Activated CD4-positive, alpha-beta T cell treated with anti-CD3 and anti-CD28 coated beads, Interleukin-2, amount 50 U/mL, for 4 hours (primary cell): ENCODE measurements at places on chromosomes 1 and 21.

GRCh38 chr1:12552951-12553921, 64.8 kb downstream of the DHRS3 start:
- DNase-seq = no peak

GRCh38 chr1:40640314-40641076, 25.0 kb downstream of the RIMS3 start:
- DNase-seq = no peak

- no peak for DNase-seq
Measured at GRCh38 chr1:69499203-69499803, 68.4 kb upstream of the LRRC7 start.

GRCh38 chr1:183180218-183180617, 5.8 kb upstream of the LAMC2 start:
- DNase-seq = no peak

DNA sequence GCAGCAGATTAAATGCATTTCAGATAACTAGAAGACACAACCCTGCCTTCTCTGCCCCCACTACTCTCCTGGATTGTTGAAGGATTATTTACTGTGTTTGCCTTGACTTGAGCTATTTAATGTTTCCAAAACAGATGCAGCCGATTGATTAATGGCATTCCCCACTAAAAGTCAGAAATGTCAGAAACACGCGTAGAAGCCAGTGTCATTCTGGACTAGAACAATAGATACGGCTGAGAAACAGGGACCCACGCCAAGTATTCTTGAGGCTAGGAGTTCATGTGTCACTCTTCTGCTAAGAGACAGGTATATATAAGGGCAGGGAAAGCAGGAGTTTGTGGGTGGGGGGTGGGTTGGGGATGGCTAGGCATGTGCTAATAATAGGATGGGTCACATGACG, 366.7 kb upstream of the PROX1 start:
- no peak for DNase-seq

- DNase-seq = no peak
Measured at GRCh38 chr1:103180660-103181059, 72.3 kb upstream of the COL11A1 start.

GRCh38 chr1:6658359-6659060, 33.8 kb downstream of the THAP3 start:
- no peak for DNase-seq

GRCh38 chr1:234427950-234428646, 50.9 kb downstream of the TARBP1 start:
- DNase-seq = no peak

DNA sequence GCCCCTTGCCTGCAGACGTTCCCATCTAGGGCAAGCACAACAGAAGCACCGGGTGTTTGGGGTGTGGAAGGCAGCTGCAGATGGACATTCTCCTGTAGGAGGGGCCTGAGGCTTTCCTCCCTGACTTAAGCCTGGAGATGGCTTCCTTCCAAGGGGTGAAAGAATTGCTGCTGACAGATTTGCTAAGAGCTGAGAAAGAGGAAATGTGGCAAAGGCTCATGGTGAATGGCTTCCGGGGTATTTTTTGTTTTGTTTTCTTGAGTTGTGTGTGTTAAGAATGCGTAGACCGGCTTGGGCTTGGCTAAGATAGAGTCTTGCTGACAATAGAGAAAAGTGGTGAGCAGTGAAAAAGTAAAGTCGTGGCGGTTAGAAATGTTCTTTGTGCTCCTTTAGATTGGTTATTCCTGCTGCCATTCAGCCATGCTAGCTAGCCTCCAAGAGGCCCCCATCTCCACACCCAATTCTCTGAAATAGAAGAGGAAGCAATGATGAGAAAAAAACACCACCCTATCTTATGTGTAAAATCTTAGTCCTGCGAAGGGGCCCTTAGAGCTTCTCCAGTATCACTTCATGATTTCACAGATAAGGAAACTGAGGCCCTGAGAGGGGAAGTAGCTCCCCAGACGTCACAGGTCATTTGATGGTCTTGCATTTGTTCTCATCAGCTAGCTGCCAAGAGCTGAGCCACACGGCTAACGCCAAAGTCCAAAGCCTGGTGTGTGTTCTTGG, 36.9 kb downstream of the EIF2D start:
- no peak for DNase-seq

GRCh38 chr1:53732912-53733317, 6.0 kb downstream of the GLIS1 start:
- no peak for DNase-seq

DNA sequence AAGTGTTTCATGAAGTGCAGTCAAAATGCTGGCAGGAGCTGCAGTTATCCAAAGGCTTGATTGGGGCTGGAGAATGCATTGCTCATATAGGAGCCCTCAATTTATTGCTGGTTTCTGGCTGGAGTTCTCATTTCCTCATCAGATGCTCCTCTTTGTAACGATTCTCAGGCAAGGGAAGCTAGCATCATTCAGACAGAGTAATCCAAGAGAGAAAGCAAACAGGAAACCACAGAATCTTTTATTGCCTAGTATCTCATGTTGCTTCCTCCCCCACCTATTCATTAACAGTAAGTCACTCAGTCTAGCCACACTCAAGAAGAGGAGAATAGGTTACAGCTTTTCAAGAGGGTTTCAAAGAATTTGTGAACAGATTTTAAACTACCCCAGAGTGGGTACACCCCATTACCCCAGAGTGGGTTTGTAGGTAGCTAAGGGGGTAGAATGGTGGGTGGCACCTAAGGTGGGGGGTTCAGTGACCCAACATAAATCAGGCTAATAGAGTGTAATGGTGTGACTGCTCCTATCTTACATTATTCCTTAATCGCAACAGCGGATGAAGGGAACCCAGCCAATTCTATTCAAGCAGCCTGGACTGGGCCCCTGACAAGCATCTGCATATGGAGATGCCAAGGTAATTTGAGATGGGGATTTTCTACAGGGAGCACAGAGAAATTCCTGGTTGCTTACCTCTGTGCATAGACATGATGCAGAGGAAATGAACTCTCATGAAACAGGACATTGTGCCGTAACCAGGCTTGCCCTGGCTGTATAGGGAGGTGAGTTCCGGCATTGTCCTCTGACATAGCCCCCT, 67.1 kb downstream of the KCNJ15 start:
- no peak for DNase-seq

- DNase-seq = peak; percentile 35
Measured at GRCh38 chr1:84433258-84434080, 35.2 kb downstream of the DNASE2B start.

GRCh38 chr1:235878082-235878811, 11.5 kb upstream of the LYST start:
- DNase-seq = no peak

- DNase-seq = no peak
Measured at GRCh38 chr1:44037154-44037553, 5.9 kb upstream of the SLC6A9 start.

GRCh38 chr1:147891088-147891487, 11.5 kb upstream of the GJA8 start:
- no peak for DNase-seq

GRCh38 chr1:151815716-151816327, 10.6 kb upstream of the LINGO4 start:
- DNase-seq = no peak

DNA sequence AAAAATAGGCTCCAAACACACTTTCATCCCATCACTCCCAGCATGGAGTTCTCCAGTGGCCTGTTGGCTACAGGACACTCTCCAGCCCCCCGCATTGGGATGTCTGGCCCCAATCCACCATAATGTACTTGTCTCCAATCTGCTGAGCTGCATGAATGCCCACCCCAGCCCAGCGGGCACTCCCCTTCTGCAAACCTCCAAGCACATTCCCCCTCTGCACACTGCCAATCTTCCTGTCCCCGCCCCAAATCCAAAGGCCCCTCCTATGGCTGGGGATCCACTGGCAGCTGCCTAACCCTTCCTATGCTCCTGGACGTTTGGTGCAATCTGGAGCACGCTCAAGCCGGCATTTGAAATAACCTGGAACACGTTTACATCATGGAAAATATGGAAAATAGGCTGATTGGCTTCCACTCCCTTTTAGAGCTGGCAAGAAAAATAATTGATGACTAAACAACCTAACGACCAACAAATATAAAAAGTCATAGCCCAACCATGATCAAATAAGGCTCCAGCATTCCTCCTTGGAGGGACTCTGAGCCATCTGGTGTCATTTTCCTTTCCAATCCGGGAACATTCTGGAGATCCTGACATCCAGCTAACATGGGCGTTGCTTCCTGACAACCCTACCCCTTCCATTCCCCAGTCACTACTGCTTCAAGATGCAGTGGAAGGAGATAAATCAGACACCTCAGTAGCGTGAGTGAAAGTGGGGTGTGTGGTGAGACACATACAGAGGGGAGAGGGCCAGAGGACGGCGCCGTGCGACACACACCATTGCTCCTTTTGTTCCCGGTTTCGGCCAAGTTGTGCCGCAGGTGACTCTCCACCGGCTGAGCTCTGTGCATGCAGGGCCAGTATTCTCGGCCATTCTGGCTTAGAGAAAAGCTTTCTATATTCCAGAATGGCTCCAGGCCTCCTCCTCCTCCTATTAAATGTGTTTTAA, 41.6 kb downstream of the PDE9A start:
- no peak for DNase-seq

- DNase-seq = no peak
Measured at GRCh38 chr21:27817902-27818623, 851.2 kb upstream of the ADAMTS5 start.

DNA sequence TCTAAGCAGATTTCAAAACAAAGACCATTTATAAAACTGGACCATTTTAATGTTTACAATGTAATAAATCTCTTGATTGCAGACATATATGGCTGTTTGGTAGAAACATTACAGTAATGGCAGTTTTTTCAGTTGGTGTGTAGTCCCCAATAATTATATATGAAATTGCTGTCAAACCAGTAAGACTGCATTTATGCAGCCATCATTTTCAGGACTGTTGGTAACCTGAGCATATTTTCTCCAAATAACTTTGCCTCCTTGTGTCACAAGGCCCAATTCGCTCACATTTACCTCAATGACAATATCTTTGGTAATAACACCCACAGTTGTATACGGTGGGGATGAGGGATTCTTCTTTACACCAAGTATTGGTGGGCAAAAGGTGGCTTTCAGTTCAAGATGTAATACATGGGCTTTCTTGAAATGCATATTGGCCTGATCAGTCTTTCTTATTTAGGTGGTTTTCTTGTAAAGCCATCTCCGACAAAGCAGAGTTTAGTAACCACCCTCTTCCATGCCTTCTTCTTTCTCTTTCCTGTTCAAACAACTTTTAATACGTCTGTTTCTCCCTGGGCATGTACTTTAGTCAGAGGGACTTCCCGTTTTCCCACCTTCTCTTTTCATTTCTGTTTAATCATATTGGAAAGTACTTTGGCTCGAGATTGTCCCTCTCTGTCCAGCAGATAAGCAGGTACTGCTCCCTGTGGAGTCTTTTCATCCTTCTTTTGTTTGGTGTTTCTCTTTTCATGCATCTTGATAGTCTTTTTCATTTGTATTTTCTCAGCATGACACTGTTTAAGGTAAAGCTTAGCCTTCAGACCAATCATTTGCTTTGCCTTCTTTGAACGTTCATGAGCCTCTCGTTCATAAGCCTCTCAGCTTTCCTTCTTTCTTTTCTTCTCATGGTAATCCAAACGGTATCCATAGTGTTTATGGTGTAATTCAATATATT, 30.4 kb downstream of the ATP2B4 start:
- DNase-seq = no peak

DNA sequence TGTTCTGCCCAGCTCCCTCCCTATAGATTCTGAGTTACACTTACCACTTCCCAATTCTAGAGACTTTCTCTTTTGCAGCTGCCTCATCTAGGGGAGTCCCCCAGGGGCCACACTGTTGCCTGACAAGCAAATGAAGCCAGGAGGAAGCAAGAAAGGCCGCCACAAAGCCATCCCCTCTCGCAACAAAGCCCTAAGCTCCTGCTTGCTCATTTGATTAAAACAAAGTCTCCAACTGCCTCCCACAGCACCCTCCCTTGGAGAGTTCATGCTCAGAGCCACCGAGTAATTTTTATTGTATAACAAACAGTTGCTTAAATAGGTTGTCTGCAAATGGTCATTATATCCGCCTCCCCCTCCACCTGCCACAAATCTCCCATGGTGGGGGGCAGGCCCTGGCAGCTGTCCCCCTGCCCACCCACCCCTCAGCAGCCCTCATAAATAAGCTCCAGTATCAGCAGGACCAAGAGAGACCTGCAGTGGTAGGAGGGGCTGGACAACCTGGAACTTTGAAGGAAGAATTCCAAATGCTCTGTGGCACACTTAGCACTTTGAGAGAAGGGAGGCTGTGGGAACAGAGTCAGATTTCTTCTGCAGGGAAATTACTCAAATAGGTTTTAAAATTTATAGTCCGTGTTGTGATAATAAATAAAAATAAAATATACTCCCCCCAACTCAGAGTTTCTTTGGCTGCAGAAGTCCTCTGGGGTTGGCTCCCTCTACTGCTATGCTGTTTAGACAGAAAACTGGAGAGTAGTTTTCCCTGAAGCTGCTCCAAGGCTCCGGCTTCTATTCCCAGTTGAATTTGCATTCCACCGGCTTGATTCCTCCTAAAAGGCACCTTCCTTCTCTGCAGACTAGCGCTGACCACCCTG, 237.5 kb downstream of the TTLL7 start:
- no peak for DNase-seq

DNA sequence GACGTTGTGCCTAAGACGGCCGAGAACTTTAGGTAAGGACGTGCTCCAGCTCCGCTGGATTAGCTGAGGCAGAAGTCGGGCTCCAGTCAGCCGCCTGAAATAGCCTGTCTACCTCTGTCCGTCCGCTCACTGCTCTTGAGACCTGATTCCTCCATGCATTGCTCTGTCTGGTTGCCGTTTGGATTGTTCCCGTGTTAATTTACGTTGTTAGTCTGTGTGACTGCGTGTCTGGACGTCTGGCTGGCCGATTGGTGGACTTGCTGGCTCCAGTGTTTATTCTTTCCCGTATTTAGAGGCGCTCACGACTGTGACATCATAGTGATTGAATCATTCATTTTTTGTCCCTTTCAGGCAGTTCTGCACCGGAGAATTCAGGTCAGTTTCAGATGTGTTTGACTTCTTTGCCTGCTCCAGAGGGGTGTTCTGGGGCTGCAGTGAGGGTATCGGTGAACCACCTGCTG, 684 bp downstream of the PPIH start:
- no peak for DNase-seq

DNA sequence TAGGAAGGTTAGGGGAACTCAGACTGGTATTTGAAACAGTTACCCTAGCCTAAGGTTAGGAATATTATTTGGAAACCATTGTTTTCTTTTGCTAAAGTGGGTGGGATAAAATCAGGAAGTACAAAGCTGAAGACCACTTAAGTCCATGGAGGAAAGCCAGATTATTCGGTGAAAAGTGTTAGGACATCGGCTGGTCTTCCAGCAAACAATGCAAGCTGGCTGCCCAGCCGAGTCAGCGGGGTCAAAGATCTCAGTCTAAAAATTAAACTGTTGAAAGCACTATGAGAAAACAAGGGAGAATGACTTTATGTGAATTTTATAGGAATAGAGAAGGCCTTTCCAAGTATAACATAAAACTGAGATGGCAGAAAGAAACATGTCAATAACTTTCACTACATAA, 231.7 kb downstream of the KCNJ6 start:
- DNase-seq = no peak

- no peak for DNase-seq
Measured at GRCh38 chr1:115113766-115114165, 24.5 kb upstream of the TSPAN2 start.

GRCh38 chr1:27392096-27392777, at the start of gene GPR3:
Gene GPR3, plus strand, starts transcription at chr1:27392622. Its CDS starts 1,177 bp downstream, at chr1:27393799.
- peak; percentile 92 for DNase-seq

GRCh38 chr1:9909234-9910046, 629 bp downstream of the CTNNBIP1 start:
- DNase-seq = peak; percentile 8

GRCh38 chr1:57546549-57547330, 122.9 kb upstream of the DAB1 start:
- DNase-seq = no peak
